ENCODE measurements at places on chromosomes 2 and 18. TPM values are rescaled to one million over a fixed set of nuclear protein-coding genes. Genes with fewer than 3 reads are reported as not detected.

- DNase-seq: no peak
These were observed 32.5 kb downstream of the CFLAR start for GRCh38 chr2:201148434-201148990.

DNA sequence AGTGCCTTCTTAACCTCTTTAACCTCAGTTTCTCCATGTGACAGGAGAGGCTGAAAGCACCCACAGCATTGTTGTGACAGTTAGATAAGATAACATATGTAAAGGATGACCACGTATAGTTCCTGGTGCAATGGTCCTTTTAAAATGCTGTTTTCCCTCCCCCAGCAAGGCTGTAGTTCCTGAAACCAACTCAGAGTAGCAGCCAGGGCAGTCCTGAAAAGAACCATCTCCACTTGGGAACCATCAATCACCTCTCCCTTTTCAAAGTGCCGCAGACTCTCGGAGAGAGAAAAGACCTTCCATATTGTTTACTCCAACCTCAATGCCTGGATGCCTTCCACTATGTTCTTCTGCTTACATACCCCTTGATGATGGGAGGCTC lies 158.8 kb downstream of the DDX1 start:
- DNase-seq: no peak

GRCh38 chr2:34529965-34530364 lies 930.9 kb upstream of the FAM98A start:
- DNase-seq: no peak

Gene SMIM21
- total RNA-seq: not detected
